ENCODE measurements at places on chromosomes 1 and 21. TPM values are rescaled to one million over a fixed set of nuclear protein-coding genes. Genes with fewer than 3 reads are reported as not detected.

The MTARC2 gene
- not detected for total RNA-seq

- no peak for DNase-seq
Observed at GRCh38 chr21:31331231-31331630, 12.8 kb downstream of the TIAM1 start.

The AIRE gene
- total RNA-seq = not detected

The C1QTNF12 gene
- 5.2 TPM for total RNA-seq

- DNase-seq = no peak
Observed at GRCh38 chr1:218665221-218665620, 320.1 kb downstream of the TGFB2 start.

The METTL18 gene
- total RNA-seq = 7.9 TPM

The MAPKAPK2 gene
- 104 TPM for total RNA-seq

DNA sequence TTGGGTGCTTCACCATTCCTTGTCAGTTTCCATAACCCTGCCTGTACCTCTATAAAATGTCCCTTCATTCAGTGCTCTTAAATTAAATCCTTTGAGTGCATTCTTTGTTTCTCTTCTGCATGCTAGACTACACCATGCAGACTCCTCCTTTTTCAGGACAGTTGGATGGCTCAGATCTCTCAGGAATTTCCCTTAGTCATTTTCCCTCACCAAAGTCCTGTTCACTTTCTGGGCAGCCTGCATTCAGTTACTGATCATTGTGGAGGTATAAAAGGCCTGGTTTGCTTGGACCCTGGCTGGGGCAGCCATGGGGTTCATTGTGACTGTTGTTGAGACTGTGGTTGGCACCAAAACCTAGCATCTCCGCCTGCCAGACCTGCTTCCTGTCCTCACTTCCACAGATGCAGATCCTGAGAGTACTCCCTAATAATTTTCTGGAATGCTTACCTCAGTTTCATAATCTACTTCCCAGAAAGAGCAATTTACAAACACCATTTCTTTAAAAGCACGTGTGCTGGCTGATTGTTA, 88.4 kb downstream of the PDE4B start:
- DNase-seq = no peak

The OR2L3 gene
- not detected for total RNA-seq

All from natural killer cell treated with Interleukin-12 subunit alpha and Interleukin-12 subunit beta and Interleukin-15 and Interleukin-18, amount 100 ng/mL, for 72 hours (primary cell).